ENCODE measurements at places on chromosomes 16 and 17.

GRCh38 chr17:20989991-20990855 lies 52.6 kb downstream of the USP22 start:
- DNase-seq: no peak

DNA sequence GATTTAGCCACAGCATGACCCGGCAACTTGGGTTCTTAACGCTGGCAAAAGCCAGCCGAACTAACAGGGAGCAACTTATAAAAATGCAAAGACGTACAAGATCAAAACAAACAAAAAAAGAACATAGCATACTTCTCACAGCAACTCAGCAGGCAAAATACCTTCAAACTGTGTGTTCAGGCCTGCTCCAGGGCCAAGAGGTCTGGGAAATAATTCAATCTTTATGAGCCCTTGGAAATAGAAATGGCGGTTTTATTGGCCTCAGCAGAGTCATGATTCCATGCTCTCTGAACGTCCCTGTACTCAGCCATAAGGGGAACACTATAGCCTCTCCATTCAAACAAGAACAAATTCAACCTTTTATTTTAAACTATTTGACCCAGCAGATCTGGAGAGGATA lies 101.3 kb upstream of the C17orf78 start:
- DNase-seq: no peak

GRCh38 chr17:18039535-18040260 lies 490 bp downstream of the GID4 start:
- peak; percentile 46 for DNase-seq

GRCh38 chr17:63623786-63624530 lies 1.7 kb downstream of the MAP3K3 start:
- no peak for DNase-seq

GRCh38 chr16:69123910-69124309 lies 8.5 kb downstream of the CHTF8 start:
- DNase-seq: peak; percentile 53

DNA sequence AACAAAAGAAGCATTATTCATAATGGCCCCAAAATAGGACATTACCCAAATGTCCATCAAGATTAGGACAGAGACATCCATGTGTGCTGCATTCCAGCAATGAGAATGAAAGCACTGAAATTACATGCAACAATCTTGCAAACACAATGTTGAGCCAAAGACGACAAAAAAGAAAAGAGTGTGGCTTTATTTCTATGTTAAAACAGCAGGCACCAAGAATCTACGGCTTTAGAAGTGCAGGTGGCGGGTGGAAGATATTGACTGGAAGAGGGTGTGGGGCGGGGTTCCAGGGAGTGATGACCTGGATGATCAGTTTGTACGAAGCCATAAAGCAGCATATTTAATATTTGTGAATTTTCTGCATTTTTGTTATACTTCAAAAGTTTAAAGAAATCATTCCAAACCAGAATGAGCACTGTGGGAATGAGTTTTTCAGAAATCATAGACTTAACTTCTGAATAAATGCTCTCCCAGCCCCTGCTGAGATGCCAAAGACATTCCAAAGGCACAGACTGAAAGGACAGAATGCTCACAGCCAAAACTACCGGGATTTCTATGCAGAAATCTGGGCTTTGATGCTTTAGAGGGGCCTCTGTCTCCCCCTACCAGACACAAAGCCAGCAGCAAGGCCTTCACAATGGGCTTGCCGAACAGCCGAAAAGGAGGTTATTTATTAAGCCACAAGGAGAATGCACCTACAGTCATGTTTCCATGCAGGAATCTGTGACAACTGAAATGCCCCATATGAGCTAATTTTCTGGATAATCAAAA lies 361.6 kb downstream of the GRIN2A start:
- no peak for DNase-seq

GRCh38 chr17:34140006-34140405 lies 115.1 kb upstream of the CCL2 start:
- no peak for DNase-seq

DNA sequence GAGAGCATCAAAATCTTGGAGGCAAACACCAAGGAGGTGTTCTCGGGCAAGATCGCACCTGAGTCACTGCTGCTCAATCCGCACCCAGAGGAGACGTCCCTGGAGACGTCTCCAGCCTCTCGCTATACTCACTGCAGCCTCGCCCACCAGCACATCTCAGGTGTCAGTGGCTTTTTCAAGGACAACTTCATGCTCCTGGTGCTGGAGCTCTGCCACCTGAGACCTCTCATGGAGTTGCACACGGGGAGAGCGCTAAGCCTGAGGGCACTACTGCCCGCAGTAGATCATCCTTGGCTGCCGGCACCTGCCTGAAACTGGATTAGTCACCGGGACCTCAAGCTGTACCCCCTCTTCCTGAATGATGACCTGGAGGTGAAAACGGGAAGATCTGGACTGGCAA lies 2.6 kb upstream of the MBTPS1 start:
- DNase-seq: no peak

DNA sequence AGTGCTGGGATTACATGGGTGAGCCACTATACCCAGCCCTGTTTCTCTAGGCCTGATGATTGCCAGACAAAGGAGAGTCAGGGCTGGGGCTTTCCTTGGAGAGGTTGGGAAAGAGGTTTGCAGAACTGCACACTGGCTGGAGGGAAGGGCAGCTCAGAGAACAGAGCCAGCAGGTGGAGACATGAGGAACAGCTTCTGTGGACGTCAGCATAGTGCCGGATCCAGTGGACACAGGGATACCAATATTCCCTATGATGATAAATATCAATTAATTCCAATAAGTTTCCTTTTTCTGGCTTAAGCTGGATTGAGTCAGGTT lies 43.2 kb upstream of the SCNN1B start:
- no peak for DNase-seq

DNA sequence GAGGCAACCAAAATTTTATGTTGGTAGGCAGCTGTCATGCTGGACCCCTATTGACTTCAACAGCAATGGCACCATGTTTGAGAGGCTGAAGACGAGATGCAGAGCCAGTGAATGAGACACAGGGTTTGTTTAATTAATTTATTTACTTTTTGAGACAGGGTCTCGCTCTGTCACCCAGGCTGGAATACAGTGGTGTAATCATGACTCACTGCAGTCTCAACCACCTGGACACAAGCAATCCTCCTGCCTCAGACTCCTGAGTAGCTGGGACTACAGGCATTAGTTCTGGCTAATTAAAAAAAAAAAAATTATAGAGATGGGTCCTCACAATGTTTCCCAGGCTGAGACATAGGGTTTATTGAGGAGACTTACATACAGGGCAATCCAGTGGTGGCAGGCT lies 36.2 kb upstream of the PPM1D start:
- DNase-seq: no peak
